Hepatocyte (in vitro differentiated cells): ENCODE measurements at places on chromosomes 1 and 21.

- no peak for DNase-seq
Observed at GRCh38 chr1:111412839-111413238, 14.7 kb downstream of the OVGP1 start.

- no peak for DNase-seq
Observed at GRCh38 chr1:6958407-6959030, 173.3 kb downstream of the CAMTA1 start.

GRCh38 chr1:64535938-64536835 is 66.3 kb downstream of the CACHD1 start:
- no peak for DNase-seq

DNA sequence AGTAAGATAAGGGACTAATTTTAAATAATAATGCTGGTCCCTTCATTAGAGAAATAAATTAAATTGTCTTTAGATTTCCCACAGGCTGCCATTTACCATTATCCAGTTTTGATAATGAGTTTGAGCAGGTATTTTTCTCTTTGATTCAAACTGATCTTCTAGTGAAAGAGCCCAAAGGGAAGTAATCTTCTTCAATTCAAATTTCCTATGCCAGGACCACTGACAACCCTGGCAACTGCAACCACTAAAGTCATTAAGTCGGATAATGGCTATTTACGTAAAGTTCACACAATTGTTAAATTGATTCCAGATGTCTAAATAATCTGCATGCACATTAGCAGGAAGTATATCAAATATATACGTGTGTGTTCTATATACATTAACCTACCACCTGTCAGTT is 399.3 kb downstream of the PTPRC start:
- no peak for DNase-seq

GRCh38 chr1:45455162-45455561 is 35.8 kb downstream of the TESK2 start:
- DNase-seq: no peak
